ENCODE measurements at places on chromosomes 7 and 10. TPM values are rescaled to one million over a fixed set of nuclear protein-coding genes. Genes with fewer than 3 reads are reported as not detected.

DNA sequence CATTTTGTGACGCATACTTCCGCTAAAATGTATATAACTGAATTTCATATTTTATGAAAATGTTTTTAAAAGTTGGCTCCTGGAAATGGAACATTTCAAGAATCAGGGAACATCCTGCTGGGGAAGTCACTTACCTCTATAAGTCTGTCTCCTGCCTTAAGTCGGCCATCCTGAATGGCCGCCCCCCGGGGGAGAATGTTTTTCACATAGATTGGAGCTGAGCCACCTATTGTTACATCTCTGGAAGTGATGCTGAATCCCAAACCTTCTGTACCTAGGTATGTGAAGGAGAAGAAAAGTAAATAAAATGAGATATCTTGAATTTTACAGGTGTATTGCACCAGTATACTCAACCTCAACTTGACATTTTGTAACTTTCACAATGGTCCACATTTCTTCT, 437.3 kb downstream of the PARD3 start:
- H3K4me3 ChIP-seq, result no peak overlapping the region
- H3K27ac ChIP-seq, result no peak overlapping the region
- no peaks in the 10 kb centered on the region for H3K27me3 ChIP-seq
- no peak for DNase-seq
- no peaks in the 10 kb centered on the region for H3K36me3 ChIP-seq
- H3K4me1 ChIP-seq, result no peaks in the 10 kb centered on the region

DNA sequence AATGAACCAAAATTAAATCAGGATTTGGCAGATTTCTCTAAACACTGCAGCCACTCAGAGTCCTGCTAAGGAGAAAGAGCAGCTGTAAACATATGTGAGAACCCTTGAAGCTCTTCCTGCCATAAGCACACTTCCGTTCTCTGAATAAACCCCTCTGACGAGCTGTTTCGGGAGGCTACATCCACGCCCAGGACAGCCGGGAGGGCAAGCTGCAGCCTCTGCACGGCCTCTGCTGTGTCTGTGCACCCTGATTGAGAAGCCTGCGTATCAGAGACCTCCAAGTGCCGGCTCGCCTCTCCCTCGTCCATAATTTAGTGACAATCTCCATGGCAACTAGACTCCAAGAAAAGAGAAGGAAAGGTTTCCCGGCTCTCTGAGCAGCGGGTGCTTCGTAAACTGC, 114.4 kb downstream of the PTPRN2 start:
- H3K27ac ChIP-seq, result no peak overlapping the region
- no peaks in the 10 kb centered on the region for H3K36me3 ChIP-seq
- peaks cover 14% of the 10 kb centered on the region for H3K27me3 ChIP-seq

Gene CRYGN
- total RNA-seq, result not detected

DNA sequence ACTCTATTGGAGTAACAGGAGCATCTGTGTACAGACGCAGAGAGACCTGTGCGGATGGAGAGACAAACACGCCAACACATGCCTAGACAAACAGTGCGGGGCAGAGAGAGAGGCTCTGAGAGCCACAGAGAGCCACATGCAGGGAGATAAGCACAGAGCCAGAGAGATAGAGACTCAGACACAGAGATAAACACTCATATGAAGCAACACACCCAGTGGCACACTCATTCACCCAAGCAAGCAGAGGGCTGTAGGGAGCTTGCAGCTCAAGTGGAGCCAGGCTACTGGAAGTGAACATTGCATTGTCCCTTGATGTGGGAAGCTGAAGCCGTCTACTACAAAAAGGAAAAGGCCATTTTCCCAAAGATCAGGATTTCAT, 46.6 kb upstream of the PODXL start:
- peaks cover 5% of the 10 kb centered on the region for H3K4me1 ChIP-seq
- DNase-seq, result no peak
- peaks cover 9% of the 10 kb centered on the region for H3K27me3 ChIP-seq
- no peaks in the 10 kb centered on the region for H3K36me3 ChIP-seq

DNA sequence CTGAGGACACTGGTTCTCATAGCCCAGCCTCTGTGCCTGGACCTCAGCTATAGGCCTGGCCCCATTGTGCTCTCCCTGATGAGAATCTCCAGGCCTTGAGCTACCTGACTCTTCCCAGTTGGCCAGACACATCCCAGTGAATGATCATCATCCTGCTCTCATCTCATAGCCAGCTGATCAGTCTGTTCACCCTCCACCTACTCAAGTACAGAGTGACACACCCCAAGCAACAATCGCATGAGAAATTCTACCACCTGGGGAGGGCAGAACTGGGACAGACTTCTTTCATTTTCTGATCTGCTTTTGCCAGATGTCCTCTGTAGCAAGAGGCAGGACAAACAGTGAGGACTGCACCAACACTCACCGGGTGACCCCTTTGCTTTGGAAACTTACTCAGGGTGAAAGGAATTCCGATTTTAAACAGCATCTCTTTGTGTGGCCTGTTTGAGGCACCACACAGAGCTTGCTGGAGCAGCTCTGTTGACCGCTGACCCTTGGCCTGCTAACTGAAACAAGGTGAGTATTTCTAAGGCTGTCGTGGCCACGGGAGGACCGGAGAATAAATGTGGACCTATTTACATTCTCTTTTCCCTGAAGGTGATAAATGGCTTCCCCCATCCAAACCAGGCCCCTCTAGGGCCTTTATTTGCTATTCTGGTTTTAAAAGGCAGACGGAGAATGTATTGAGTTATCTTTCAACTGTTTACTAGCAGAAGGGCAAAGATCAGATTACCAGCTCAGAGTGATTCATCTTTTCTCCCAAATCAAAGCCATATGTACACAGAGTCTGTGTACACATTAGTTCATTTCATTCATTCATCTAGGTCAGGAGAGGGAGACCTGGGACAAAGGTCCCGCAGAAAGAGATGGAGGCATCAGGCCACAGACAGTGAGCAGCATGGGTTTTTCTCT, 181.4 kb upstream of the TNS3 start:
- no peaks in the 10 kb centered on the region for H3K36me3 ChIP-seq
- no peaks in the 10 kb centered on the region for H3K4me1 ChIP-seq
- no peak overlapping the region for H3K27ac ChIP-seq
- DNase-seq, result no peak
- H3K27me3 ChIP-seq, result no peaks in the 10 kb centered on the region
